ENCODE measurements at places on chromosomes 16 and 17.
A peak's percentile ranks its signal among the peaks of the same experiment; 100 is the strongest.

- no peak for DNase-seq
Measured at GRCh38 chr17:66957343-66957742, 7.2 kb upstream of the CACNG4 start.

- no peak for DNase-seq
Measured at GRCh38 chr17:77790143-77790829, 168.2 kb upstream of the TNRC6C start.

DNA sequence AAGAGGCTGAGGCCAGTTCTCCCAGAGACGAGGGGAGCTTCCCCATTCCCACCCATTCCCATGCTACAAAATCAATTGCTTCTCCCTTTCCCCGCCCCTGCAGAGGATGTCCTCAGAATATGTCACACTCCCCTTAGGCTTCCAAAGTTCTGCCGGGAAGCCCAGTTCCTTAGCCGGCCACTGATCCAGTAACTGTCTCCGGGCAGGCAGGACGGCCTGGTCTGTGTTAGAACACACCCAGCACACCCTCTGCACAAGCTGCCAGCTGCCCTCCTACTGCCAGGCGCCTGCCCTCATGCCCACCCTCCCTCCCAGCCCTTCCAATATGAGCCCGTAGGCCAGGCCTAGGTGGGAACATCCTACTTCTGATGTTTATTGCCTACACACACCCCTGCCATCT lies 31.1 kb downstream of the SGSM2 start:
- DNase-seq = no peak

- DNase-seq = no peak
Measured at GRCh38 chr17:6676802-6677157, 25.2 kb downstream of the C17orf100 start.

- no peak for DNase-seq
Measured at GRCh38 chr16:70804734-70805169, 3.8 kb upstream of the VAC14 start.

DNA sequence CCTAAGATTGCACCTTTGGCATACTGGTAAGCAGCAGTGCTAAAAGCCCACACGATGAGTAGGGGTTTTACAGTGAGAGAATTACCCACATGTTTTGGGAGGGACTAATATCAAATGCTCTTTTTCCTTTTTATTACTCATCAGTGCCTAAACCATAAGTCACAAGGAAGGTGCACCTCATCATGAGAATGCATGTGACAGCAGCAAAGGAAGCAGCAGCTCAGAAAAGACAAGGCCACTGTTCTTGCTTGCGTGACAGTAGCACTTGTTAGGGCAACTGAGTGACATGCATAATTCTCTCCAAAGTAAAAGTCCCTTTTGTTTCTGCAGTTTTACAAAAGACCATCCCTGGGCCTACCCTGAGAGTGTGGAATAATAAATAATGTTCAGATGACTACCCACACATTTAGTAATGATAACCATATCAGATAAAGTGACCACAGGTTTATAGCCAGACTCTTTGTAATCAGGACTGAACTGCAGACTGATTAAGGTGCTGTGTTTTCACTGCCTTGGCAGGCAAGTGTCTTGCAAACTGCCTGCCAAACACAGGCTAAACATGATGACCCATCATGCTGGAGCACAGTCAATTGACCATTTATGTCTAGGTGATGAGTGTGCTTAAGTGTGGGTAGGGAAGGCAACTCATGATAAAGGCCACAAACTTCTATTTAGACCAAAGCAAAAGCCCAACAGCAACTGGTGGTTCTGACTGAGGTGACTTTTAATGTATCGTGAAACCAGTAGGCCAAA lies 1751.4 kb downstream of the TP53TG3F start:
- DNase-seq = no peak

DNA sequence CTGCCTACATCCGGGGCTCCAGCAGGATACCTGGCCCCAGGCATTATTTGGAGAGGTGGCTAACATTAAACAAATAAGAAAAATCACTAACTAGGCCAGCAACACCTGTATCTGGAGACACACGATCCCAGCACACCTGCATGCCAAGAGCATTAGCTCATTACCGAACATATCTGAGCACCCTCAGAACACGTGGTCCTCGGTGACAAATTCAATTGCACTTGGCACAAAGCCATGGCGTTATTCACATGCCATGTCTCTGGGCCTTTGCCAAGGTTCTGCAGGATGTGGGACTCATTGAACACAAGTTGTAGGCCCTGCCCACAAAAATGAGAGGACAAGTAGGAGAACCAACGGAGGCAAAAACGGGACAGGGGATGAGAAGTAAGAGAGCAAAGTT lies 552.3 kb downstream of the TOX3 start:
- DNase-seq = no peak

GRCh38 chr17:7235693-7236665 lies 1.7 kb upstream of the DVL2 start:
- DNase-seq = no peak

DNA sequence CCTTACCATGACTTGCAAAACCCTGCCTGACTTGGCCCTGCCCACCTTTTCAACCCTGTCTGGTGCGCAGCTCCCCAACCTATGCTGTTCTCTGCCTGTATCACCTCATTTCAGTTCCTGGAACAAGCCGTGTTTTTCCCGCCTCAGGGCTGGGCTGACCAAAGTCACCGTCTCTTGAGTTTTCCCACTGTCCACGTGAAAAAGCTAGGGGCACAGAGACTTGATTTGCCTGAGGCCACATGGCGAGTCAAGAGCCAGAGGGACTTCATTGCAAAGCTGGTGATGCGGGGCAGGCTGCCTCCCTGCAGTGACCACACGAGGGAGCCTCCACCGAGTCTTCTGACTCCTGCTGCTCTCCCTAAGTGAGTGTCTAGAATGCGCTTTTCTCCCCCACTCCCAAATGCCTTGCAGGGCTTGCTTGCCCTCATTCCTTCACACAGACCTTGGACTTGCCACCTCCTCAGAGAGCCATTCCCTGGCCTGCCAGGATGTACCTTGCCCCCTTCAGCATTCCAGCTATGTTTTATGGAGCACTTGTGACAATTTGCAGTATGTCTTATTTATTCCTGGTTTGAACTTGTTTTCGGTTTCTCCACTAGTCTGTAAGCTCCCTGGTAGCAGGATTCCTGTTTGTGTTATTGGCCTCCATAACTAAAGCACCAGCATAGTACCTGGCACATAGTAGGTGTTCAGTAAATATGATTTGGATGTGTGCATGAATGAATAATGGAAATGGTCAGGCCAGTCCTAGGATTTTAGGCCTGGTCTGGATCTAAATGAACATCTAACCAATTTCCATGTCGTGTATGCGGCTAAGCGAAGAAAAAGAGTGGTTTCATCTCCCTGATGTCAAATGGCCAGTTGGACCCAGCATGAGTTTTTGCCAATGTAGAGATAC lies 252.3 kb downstream of the SNX29 start:
- DNase-seq = peak; percentile 53

DNA sequence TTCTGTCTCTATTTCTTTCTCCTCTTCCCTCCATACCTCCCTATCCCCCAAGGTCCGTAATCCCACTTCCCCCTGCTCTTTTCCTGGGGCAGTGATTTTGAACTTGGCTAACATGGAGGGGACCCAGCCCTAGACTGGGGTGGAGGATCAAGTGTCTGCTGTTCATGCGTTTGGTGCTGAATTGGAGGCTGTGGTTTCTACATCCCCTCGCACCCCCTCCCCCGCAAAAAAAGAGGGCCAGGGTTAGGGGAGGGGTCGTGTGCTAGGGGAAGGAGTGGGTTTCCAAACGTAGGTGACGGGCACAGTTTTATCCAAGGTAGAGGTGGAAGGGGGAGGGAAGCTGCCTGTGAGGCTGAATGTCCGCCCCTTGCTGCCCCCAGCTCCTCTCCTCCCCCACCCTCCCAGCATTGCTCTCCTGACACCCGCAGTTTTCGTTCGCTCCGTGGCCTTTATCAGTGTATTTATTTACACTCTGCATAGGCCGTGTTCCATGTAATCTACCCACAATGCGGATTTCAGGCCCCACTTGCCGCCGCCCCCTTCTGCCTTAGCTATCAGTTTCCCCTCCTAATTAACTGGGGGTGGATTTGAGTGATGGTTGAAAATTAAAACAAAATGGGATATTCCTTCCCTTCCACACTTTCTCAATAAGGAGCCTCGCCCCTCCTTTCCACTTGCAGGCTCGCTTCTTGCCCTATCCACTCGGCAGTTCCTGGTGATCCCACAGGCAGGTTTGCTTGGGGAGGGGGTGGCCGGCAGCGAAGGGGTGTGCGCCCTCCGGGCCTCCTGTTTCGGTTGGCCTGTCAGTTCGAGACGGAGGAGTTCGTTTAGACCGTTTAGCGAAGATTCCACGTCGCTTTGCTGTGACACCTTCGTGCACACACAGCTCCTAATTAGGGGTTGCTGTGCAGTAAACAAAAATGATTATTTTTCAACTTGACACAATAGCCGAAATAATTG lies 2.0 kb downstream of the GNAO1 start:
- DNase-seq = no peak

DNA sequence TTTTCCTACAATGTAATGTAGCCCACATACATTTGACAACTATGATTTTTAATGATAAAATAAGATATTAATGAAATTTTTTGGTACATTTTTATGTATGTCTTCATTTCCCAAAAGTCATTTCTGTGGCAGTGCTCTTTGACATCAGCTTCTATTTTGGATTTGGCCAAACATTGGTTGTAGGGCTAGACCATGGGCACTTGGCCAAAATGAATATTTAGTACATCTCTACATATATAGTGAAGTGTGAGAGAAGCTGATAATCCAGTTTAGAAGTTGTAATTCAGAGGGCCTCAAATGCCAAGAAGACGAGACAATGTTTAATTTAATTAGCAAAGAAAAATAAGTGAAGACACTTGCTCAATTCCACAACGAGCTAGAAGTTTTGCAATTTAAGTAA lies 724.9 kb upstream of the SOX9 start:
- no peak for DNase-seq

- peak; percentile 12 for DNase-seq
Measured at GRCh38 chr17:3843935-3844516, 2.0 kb downstream of the NCBP3 start.

GRCh38 chr16:30351001-30351441 lies 4.1 kb downstream of the CD2BP2 start:
- DNase-seq = no peak

DNA sequence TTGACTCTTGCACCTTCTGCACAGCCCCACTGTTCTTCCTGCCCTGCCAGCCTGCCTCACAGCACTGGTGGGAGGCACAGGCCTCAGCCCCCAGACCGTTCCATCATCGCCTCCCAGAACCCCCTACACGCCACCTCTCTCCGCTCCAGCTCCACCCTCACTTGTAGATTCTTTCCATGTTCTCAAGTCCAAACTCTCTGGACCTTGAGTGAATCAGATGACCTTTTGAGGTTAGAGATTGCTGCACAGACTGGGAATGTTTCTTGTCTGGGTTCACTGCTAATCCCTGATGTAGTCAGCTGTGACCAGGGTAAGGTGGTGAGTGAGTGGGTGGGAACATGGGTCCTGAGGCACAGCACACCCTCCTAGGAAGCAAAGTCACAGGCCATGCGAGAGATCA lies 272.4 kb downstream of the IRF8 start:
- DNase-seq = no peak

DNA sequence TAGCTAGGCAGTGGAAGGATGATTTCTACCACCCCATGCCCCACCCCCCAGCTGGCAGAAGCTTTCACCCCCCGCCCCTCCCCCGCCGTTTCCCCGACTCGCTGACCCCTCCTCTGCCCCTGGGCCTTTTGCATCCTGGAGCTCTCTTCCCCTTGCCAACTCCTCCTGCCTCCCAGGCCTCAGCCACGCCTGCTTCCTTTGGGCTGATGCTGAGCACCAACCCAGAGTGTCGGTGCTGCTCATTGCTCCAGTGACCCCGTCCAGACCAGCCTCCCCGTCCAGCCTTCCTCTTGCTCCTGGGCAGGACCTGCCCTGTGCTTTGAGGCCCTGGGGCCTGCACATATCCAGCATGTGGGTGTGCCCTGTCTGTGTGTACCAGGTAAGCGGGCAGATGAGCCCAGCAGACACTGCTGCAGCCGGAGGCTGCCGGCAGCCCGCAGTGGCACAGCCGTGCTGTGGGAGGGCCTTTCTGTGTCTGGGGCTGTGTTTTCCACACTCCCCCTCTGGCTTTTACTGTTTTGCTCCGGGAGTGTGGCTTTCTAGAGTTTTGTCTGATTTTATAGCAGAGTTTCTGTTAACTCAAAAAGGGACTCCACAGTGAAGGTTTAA lies 72.9 kb downstream of the JPH3 start:
- DNase-seq = no peak

DNA sequence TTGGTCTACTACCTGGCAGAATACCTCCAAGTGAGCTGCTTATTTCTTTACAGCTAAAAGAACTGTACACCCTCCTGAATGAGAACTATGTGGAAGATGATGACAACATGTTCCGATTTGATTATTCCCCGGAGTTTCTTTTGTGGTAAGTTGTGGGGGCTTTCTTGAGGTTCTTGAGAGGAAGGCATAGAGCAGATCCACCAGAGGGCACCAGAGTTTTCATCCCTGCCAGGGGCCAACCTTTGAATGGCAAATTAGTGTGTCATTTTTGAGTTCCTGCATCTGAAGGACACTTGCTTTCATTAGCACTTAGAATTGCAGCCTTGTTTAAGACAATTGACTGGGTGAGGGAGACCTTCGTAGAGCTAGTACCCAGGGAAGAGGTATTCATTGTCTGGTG lies 35.0 kb downstream of the NMT1 start:
- DNase-seq = no peak

GRCh38 chr17:1976000-1976682 lies 49.0 kb downstream of the RTN4RL1 start:
- no peak for DNase-seq

GRCh38 chr16:73217654-73218053 lies 169.7 kb upstream of the ZFHX3 start:
- no peak for DNase-seq

DNA sequence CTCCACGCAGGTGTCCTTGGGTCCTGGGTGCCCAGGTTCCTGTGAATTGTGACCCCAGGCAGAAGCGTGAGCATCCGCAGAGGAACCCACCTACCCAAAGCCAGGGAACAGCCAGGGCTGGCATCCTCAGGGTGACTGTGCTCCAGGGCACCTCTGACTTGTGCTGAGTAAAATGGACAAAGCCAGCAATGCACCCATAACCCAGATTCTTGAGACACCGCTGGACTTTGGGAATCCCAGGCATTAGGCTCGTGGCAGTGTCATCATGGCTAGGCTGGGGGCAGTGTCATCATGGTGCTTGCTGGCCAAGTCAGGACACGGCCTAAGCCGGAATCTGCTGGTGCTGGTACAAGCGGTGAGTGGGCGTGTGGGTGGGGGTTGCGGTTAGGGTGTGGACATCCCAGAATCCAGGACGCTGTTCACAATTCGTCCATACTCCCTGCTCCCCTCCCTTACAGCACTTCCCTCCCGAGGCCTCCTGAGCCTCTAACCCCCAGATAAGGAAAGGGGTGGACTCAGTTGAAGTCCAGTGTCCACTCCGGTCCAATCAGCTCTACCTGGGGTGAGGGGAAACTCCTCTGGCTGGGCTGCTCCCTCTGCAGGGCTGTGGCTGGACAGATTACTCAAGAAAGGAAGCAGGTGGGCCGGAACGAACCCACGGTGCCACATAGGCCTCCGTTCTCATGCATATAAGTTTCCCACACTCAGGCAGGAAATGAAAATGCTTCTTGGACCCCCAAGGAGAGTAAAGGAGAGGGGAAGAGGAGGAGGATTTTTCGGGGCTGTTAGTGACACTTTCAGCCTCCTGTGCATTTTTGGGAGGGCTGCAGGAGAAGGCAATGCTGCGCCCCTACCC lies 138.9 kb downstream of the SEC14L1 start:
- DNase-seq = no peak

All from caudate nucleus (tissue), 63 donors.